ENCODE measurements at places on chromosomes 2 and 18. TPM values are rescaled to one million over a fixed set of nuclear protein-coding genes. Genes with fewer than 3 reads are reported as not detected.

Gene CXCR4
- total RNA-seq: 1.3 TPM

Gene UGT1A3
- not detected for total RNA-seq

- no peak for DNase-seq
Measured at GRCh38 chr2:62306751-62307468, 111.0 kb downstream of the B3GNT2 start.

DNA sequence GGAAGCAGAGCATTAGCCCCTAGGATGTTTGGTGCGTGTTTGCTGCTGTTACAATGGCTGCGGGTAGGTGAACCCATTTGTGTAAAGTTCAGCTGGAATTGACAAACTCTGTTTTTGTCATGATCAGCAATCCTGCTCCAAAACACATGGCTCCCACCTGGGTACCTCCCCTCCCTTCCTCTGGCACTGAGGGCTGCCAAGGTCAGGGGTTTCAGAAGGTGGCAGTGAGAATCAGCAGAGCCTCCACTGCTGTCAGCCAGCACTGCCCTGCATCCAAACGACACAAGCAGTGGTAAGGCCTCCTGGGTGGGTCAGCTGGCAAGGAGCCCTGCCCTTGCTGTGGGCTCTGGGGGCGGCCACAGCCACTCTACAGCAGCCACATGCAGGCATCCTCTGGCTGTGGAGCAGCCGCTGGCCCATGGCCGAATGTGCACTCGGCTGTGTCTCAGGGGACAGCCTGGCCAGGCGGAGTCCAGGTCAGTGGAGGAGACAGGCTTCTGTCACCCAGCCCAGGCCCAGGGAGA, 32.8 kb upstream of the LDLRAD4 start:
- no peak for DNase-seq

GRCh38 chr2:1873343-1873742, 129.0 kb upstream of the PXDN start:
- no peak for DNase-seq
